ENCODE measurements at places on chromosomes 3 and 15. TPM values are rescaled to one million over a fixed set of nuclear protein-coding genes. Genes with fewer than 3 reads are reported as not detected.
A peak's percentile ranks its signal among the peaks of the same experiment; 100 is the strongest.

DNA sequence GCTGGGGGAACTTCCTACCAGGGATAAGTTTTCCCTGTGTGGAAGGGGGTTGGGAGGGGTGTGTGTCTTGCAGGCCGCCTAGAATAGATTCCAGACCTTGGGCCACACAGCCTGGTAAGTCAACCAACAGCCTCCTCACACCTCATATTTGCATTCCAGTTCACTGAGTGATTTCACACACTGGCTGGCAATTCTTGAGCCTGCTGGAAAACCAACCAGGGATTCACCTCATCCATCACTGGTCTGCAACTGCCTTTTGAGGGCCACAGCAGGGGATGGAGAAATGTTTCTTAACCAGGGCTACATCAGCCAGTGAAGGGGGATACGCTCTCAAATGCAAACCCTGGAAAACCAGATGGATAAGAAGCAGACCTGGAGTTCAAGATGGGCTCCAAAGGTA lies 2.0 kb downstream of the FSTL1 start:
- H3K27ac ChIP-seq = peak overlapping the region; percentile 93
- H3K4me3 ChIP-seq = peak overlapping the region; percentile 90
- H3K4me1 ChIP-seq = peaks cover 8% of the 10 kb centered on the region
- no peaks in the 10 kb centered on the region for H3K27me3 ChIP-seq
- no peaks in the 10 kb centered on the region for H3K36me3 ChIP-seq

DNA sequence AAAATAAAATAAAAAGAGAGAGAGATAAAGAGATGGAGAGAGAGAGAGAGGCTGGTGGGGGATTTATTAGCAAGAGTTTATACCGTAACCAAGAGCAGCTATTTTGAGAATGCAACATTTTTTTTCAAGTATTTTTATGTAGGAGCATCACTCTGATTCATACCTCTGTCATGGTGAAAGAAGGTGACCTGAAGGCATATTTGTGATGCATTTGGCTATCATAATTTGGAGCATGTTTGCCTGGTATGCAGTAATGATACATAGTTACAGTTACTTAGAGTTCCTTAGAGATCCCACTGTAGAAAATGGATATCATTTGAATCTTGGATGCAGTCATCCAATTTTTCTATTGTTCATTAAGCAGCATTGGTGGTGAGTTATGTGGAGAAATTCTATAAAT lies 1472.4 kb downstream of the SI start:
- no peaks in the 10 kb centered on the region for H3K36me3 ChIP-seq
- no peak for DNase-seq
- H3K4me1 ChIP-seq = no peaks in the 10 kb centered on the region

GRCh38 chr15:52383100-52383588 lies 87.5 kb upstream of the MYO5C start:
- DNase-seq = no peak
- no peak overlapping the region for H3K4me3 ChIP-seq
- H3K4me1 ChIP-seq = no peaks in the 10 kb centered on the region
- peaks cover 4% of the 10 kb centered on the region for H3K36me3 ChIP-seq

DOCK3 gene
- total RNA-seq = 0.72 TPM

- H3K27ac ChIP-seq = no peak overlapping the region
- no peaks in the 10 kb centered on the region for H3K27me3 ChIP-seq
- H3K4me1 ChIP-seq = no peaks in the 10 kb centered on the region
- no peak overlapping the region for H3K4me3 ChIP-seq
These were observed 164.6 kb downstream of the SMAD6 start for GRCh38 chr15:66866656-66867055.

HRG gene
- total RNA-seq = not detected

A4GNT gene
- not detected for total RNA-seq

DNA sequence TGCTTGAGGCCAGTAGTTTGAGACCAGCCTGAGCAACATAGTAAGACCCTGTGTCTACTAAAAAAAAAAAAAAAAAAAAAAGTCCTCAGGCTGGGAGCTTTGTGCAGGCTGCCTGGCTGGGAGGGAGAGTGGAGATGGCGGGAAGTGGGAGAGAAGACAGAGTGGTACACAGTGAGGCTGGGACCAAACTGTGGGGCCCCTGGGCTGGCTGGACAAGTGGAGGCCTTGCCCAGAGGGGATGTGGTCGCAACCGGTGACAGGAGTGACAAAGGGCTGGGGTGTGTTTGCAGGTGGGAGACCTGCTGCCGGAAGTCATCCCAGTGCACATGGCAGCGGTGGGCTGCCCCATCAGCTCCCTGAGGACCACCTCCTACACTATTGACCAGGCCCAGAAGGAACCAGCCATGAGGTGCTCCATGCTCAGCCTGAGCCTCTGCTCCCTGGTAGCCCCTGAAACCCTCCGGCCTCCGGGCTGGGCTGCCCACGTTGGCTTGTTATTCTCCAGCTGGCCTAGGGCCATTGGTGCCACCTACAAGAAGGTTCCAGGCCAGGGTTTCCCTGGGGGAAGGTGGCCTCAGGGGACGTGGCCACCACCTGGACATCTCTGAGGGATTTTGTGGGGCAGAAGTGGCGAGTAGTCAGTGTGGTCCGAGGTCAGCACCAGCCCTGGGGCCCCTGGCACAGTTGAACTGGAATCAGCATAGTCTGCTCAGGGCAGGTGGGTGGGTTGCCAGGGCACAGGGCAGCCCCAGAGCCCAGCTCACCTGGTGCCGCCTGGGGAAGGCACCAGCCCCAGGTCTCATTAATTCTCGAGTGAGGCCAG lies 22.7 kb downstream of the ACAA1 start:
- no peak overlapping the region for H3K4me3 ChIP-seq
- no peaks in the 10 kb centered on the region for H3K36me3 ChIP-seq
- H3K4me1 ChIP-seq = no peaks in the 10 kb centered on the region
- H3K27me3 ChIP-seq = no peaks in the 10 kb centered on the region
- no peak for DNase-seq

DNA sequence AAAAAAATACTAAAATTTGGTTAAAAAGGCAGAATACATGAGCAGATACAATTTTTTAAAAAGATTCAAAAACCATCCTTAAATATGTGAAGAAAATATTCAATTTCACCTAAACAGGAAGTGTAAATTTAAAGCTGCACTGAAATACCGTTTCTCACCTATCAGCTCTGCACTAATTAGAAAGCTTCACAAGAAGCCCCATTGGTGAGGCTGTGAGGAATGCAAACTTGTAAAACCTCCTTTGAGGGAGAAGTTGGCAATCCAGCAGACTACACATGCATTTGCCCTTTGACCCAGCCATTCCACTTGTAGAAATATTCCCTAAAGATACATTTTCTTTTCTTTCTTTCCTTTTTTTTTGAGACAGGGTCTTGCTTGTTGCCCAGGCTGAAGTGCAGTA lies 18.8 kb downstream of the BLM start:
- no peak overlapping the region for H3K27ac ChIP-seq
- no peaks in the 10 kb centered on the region for H3K36me3 ChIP-seq
- no peaks in the 10 kb centered on the region for H3K27me3 ChIP-seq
- H3K4me3 ChIP-seq = no peak overlapping the region
- DNase-seq = no peak
- H3K4me1 ChIP-seq = no peaks in the 10 kb centered on the region

ACY1 gene
- total RNA-seq = 16.5 TPM
